ENCODE measurements at places on chromosomes 6 and 20.

GRCh38 chr6:108350528-108350927 is 55.7 kb downstream of the AFG1L start:
- no peak for DNase-seq

DNA sequence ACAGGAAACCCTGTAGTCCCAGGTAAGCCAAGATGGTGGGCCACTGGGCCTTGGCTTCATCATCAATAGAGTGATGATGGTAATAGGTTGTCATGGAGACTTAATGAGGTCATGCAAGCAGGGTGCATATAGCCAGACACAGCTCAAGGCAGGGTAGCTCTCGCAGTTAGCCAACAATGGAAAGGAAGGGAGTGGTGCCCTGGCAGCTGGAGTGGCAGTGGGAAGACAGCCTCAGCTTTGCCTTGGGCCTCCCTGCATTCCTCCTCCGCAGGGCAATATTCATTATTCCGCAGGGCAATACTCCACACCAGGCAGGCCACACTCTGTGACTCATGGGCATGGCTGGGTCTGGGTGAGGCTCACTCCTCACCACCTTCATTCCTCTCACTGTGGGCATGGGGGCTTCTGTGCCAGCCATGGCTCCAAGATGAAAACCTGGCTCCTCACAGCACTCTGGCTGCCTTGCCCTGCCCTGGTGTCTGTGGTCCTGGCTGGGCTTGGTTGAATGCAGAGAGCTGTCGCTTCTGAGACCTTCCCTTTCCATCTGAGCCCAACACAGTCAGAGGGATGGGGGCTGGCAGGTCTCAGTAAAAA is 163.1 kb upstream of the PMEPA1 start:
- no peak for DNase-seq

DNA sequence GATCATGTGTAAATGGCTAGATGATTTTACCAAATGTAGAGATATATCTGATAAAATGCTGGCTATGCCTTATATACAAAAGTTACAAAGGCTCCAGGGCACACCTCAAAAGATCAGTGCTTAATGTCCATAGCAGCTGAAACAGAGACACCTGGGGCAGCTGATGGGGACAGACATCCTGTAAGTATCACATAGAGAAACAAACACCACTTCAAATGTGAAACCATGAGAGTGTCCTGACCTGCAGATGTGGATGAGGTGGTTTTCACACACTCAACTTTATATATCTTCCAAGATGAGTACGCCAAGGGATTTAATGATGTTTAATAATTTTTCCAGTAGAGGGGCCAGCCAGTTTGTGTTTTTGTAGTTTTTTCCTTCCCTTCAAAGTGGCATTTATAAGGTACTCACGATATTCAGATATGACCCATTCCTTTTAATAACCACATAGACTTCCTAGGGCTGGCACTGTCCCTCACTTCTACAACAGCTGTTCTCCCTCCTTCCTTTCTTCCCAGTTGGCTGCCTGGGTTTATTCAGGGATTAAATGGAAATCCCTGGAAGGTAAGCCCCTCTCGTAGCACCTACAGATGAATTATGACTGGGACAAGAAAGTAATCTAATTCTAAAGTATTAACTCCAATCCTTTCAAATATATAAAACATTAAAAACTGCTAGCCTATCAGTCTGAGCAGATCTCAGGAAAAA is 50.3 kb upstream of the MCM9 start:
- no peak for DNase-seq

DNA sequence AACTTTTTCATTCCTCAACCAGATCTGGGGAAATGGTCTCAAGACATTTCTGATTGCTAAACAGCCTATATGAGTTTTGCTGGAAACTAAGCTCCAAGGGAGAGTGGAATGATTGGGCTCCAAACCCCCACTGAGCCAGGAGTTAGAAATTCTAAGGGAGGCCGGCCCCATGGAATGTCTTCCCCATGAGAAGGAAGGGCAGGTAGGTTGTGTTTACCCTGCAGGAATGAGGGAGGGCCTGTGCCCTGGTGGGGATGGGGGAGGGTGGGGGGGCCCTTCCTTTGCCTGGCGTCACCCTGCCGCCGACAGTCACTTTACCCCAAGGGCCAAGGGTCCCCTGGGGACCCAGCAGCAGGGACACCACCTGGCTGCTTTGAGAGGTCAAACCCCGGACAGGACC is 298.9 kb downstream of the TFAP2C start:
- DNase-seq = no peak

DNA sequence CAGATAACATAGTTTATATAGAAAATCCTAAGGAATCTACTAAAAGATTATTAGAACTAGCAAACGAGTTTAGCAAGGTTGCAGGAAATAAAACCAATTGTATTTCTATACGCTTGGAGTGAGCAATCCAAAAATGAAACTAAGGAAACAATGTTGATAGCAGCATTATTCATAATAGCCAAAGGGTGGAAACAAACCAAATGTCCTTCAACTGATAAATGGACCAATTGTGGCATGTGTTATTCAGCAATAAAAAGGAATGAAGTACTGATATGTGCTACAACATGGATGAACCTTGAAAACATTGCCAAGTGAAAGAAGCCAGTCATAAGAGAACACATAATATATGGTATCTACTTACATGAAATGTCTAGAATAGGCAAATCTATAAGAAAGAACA is 101.0 kb upstream of the VSTM2L start:
- no peak for DNase-seq

- no peak for DNase-seq
Observed at GRCh38 chr20:50348096-50348495, 157.5 kb downstream of the CEBPB start.

- DNase-seq = no peak
Observed at GRCh38 chr6:2764610-2765165, 505 bp upstream of the WRNIP1 start.

- DNase-seq = no peak
Observed at GRCh38 chr6:158565122-158565429, 5.2 kb downstream of the TMEM181 start.

GRCh38 chr20:52923123-52923937 is 48.8 kb upstream of the TSHZ2 start:
- DNase-seq = peak; percentile 100

DNA sequence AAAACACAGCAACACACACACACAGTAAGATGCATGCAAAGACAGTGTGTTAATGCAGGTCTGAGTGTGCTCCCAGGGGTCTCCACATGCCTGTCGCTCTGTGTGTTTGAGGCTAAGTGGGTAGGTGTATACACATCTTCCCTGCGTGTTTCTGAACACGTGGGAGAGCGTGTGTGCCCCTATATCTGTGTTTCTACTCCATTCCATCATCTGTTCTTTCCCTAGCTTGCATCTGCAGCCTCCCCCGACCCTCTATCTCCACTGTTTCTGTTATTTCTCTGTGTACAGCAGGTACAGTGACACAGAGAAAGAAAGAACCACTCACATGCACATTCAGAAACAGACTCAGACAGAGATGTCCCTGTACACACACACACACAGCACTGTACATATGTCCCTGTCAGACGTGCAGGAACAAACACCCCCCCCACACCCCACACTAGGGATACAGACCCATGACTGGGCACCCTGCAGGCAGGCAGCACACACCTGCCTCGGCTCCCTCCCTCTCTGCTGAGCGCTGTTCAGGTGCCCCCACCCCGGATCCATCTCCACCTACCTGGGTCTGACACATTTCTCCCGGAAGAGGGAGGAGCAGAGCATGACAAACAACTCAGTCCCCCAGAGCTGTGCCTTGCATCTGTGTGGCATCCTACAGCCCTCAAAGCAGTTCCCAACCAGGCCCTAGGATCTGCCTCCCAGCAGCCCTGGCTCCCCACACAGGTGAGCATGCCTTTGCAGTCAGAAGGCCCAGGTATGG is 27.6 kb downstream of the KCNK15 start:
- DNase-seq = no peak

- no peak for DNase-seq
Observed at GRCh38 chr6:109454496-109455436, 806 bp downstream of the MICAL1 start.

GRCh38 chr6:10690651-10691445 is 3.6 kb downstream of the C6orf52 start:
- peak; percentile 53 for DNase-seq

- peak; percentile 70 for DNase-seq
Observed at GRCh38 chr6:143064951-143065683, 4.4 kb downstream of the AIG1 start.

DNA sequence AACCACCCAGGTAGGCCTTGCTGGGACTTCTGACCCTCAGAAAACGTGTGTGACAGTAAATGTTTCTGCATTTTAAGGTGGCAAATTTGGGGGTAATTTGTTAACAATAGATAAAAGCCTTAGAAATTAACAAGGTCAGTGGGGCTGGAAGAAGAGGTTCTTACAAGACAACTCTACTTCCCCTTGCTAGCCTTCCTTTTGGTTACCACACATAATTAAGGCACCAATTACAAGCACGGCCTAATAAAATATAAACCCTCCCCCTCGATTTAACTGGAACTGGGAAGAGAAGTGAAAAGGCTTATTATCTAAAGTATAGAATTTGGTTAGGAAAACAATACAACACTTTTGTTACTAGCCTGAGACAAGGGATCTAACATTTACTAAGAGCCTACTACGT is 38.8 kb downstream of the ELOVL5 start:
- no peak for DNase-seq

- DNase-seq = peak; percentile 47
Observed at GRCh38 chr6:45714741-45715507, 300.7 kb downstream of the CLIC5 start.

DNA sequence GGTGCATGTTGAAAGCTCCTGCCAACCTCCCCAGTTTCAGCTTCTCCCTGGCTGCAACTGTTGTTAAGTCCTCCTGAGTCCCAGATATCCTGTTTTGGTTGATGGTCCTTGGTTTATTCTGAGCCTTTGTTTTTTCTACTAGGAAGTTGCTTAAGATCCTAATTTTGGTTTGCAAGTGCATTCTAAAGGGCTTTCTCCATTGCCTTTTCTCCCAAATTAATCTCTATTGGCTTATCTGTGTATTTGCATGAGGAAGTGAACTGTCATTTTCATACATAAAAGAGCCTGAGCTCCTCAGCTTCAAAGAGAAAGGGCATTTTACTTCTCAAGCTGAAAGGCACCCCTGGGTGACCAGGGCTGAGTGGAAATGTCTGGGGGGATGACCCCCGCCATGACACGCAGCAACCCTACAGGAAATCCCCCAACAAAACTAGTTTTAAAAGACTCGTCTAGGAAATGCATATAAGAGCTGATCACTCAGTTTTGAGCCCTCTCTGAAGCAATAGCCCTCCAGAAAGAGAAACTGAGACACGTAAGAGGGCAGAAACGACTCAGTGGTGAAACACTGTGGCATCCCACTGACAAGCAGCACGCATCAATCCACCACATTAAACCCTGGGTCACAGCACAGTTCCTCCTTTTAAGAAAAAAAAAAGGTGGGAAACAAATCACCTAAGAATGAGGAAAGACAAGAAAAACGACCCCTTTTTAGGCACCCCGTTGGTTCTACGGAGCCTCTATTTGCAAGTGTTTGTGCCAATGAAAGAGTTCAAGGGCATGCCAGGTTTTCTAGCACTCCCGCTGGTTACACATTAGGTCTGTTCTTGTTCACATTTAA is 140.9 kb downstream of the THBS2 start:
- no peak for DNase-seq

GRCh38 chr20:3759884-3760283 is 7.7 kb downstream of the ADISSP start:
- DNase-seq = no peak

- no peak for DNase-seq
Observed at GRCh38 chr6:20455251-20455940, 53.7 kb downstream of the E2F3 start.

DNA sequence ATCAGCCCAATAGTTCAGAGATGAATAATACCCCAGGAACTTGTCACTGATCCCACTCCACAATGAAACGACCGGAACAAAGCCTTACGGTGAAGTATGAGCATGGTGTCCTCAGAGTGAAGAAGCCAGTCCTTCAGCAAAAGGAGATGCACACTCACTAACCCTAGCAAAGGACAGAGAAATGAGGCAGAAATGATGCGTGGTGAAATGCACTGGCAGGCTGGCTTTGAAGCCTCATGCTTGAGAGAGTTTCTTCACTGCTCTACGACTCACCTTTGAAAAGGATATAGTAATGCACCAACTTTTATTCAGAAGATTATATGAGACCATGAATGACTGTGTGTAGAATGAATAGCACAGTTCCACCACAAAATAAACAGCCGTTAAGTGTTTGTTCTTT is 74.8 kb downstream of the PHACTR1 start:
- no peak for DNase-seq

DNA sequence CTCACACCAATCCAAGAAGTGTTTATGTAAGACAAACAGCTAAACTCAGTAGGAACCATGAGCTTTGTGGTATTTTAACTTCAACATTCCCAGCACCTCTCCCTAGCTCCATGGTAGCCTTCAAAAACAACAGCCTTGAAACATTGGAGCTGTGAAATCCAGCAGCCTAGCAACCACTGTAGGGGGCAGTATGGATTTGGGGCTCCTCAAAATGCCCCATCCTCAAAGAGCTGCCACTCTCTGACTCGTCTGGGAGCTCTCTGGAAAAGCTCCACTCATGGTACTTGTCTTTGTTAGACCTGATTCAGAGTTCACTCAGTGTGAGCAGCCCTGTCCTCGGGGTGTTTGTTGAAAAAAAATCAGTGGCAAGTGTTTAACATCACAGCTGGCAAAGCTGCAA is 82.9 kb downstream of the KIF6 start:
- no peak for DNase-seq

All from retinal pigment epithelial cell (primary cell).